NCI-H1417 treated with DMSO at 0.1 percent for 48 hours (cell line): ENCODE measurements at places on chromosomes 13 and 19.

GRCh38 chr19:45824531-45825262 lies 9.6 kb upstream of the RSPH6A start:
- DNase-seq: no peak

GRCh38 chr13:101915331-101915730 lies 462.9 kb downstream of the ITGBL1 start:
- DNase-seq: peak; percentile 94

GRCh38 chr19:46480415-46480814 lies 9.1 kb upstream of the PNMA8A start:
- DNase-seq: no peak

DNA sequence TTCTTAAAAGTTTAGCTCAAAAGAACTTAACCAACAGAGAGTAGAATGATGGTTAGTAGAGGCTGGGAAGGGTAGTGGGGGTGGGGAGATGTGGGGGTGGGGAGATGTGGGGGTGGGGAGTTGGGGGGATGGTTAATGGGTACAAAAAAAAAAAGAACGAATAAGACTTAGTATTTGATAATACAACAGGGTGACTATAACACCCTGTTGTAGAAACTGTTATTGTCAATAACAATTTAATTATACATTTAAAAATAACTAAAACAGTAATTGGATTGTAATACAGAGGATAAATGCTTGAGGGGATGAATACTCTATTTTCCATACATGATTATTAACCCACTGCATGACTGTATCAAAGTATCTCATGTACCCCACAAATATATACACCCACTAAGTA lies 91.1 kb downstream of the ZC3H13 start:
- DNase-seq: no peak

GRCh38 chr13:53885997-53886396 lies 857.4 kb downstream of the OLFM4 start:
- DNase-seq: no peak

- no peak for DNase-seq
These were observed 1.5 kb downstream of the SIGLEC8 start for GRCh38 chr19:51456541-51457290.

DNA sequence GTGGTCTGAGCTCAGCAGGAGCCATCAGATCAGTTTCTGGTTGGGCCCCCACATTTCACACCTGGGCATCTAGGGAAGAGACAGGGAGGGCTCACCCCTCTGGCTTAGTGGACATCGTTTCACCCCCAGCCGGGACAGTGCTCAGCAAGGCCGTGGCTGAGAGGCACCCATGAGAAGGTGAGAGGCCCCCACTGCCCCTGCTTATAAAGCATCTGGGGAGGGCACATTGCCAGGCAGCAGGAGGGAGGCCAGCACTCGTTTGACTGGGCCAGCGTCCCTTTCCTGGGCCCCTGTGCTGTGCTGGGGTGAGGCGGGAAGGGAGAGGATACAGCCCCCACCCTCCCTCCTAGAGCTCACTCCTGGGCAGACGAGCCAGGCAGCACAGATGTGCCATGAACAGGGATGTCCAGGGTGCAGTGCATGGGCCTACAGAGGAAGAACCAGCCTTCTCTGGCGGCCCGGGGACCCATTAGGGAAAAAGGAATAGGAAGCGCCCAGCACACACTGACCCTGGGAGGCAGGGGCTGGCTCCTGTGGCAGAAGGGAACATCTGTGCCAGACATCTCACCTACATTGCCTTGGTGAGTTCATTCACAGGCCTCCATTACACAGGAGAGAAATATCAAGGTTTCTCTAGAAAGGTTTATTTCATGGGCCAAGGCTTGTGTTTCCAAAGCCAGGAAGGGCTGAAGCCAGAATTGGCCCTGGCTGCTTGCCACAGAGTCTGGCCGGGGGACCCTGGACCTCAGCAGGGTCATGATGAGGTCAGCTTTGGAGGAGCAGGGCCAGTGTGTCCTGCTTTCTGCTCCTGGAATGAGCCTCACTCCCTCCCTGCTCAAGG lies 7.7 kb downstream of the AP1M1 start:
- no peak for DNase-seq

DNA sequence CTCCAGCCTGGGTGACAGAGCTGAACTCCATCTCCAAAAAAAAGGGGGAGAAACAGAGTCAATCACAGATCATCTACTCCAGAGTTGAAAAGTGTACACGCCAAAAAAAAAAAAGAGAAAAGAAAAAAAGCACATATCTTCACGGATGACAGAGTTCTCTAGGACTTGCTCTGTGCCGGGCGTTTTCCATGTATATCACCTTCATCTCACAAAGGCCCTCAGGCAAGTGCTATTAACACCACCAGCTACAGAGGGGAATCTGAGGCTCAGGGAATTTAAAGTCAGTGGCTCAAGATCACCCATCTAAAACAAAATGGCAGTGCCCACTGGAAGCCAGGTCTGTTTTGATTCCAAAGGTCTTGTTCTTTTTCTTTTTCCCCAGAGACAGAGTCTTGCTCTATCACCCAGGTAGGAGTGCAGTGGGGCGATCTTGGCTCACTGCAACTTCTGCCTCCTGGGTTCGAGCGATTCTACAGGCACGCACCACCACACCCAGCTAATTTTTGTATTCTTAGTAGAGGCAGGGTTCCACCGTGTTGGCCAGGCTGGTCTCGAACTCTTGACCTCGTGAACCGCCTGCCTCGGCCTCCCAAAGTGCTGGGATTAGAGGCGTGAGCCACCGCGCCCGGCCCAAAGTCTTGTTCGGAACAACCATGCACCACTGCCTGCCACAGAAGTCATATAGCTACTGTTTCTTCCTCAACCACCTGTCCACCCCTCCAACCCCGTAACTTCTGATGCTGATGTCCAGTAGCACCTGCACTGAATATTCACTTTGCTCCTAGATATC lies 42.2 kb downstream of the SAE1 start:
- no peak for DNase-seq

DNA sequence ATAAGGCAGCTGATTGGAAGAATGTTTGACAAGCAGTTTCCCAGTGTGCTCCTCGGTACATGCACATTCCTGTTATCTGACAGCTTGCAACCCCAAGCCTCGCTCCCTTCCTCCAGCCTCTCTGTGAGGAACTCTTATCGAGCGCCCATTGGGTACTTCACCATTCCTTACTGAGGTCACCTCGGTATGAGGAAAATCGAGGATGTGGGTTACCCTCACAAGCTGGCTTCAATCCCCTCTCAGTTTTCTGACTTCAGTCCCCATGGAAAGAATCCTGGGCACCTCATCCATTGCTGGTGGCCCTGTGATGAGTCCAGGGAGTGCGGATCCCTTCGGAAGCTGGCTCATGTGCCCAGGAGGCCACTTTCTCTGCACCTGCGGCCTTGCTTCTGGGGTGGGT lies 17.3 kb downstream of the TEX29 start:
- no peak for DNase-seq

- no peak for DNase-seq
These were observed 644 bp downstream of the MED26 start for GRCh38 chr19:16627193-16627927.

GRCh38 chr19:32104850-32105235 lies 240.6 kb upstream of the ZNF507 start:
- no peak for DNase-seq

GRCh38 chr13:46659413-46660065 lies 106.6 kb downstream of the LRCH1 start:
- DNase-seq: no peak

GRCh38 chr13:40102854-40103253 lies 447.4 kb downstream of the COG6 start:
- no peak for DNase-seq

- DNase-seq: no peak
These were observed 6.8 kb upstream of the KLC3 start for GRCh38 chr19:45333609-45334303.

GRCh38 chr13:52980695-52981094 lies 47.9 kb upstream of the OLFM4 start:
- no peak for DNase-seq

GRCh38 chr13:106418556-106418955 lies 116.9 kb downstream of the EFNB2 start:
- no peak for DNase-seq

- DNase-seq: no peak
These were observed 334.8 kb downstream of the SLC7A1 start for GRCh38 chr13:29260684-29261083.

- no peak for DNase-seq
These were observed 25.5 kb downstream of the FGF14 start for GRCh38 chr13:102376318-102376717.

GRCh38 chr13:101242720-101243119 lies 173.6 kb downstream of the NALCN start:
- no peak for DNase-seq

- DNase-seq: no peak
These were observed 310.6 kb downstream of the DCT start for GRCh38 chr13:94168783-94169453.

DNA sequence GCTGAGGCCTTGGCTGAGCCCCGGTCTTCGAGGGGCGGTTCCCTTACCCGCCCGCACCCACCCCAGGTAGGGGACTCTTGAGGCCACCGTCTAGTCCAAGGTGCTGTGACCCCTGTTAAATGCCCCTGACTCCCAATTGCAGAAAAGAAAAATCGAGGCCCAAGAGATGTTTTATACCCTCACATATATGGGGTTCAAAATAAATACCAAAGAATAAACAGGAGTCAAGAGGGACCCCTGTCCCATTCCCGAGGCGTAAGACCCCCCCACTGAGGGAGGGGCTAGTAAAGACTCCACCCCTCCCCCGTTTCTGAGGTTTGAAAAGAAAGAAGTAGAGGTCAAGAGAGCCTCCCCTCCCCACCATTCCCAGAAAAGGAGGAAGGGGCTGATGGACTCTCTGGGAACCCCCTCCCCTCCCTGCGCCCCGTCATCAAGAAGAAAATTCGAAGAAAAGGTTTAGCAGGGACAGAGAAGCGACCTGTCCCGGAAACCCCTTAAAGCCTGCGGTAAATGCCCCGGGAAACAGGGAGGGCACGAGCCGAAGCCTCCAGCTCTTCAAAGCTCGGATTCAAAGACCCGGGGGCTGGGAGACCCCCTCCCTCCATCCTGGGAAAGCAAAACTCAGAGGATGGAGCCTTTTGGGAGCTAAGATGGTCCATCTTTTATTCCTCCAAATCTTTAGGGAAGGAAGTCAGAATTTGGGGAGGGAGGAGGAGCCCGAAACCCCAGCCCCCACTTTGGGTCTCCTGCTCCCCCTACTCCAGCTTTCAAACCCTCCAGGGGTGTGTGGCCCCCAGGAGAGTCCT lies 755 bp upstream of the RAB3A start:
- DNase-seq: no peak

DNA sequence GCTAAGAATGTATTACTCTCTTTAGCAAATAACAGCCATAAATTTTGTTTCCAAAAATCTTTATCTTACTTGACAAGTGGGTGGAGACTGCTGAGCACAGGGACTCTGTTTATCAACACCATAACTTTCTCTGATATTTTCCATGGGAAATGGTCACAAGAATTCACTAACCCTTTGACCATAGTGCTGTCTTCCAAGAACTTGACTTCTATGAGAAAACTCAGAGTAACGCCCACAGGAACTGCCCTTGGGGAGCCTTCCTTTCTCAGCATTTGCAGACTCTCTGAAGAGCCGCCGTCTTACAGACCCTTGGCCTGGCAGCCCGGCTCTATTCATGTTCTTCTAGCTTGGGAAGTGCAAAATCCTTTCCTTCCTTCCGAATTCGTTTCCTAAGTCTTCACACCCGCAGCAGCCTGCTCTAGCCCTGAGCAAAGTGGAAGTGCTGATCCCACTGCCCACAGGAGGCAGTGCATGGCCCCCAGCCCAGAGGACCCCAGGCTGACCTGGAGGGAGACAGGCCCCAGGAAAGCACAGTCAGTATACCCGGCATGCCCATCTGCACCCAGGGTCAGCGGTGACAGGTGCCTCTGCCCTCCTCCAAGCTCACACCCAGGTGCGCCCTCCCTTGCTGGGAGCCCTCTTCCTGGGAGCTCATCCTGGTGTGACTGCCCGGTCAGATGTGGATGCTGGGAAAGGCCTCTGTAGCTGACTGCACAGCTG lies 10.2 kb downstream of the GAS6 start:
- no peak for DNase-seq

DNA sequence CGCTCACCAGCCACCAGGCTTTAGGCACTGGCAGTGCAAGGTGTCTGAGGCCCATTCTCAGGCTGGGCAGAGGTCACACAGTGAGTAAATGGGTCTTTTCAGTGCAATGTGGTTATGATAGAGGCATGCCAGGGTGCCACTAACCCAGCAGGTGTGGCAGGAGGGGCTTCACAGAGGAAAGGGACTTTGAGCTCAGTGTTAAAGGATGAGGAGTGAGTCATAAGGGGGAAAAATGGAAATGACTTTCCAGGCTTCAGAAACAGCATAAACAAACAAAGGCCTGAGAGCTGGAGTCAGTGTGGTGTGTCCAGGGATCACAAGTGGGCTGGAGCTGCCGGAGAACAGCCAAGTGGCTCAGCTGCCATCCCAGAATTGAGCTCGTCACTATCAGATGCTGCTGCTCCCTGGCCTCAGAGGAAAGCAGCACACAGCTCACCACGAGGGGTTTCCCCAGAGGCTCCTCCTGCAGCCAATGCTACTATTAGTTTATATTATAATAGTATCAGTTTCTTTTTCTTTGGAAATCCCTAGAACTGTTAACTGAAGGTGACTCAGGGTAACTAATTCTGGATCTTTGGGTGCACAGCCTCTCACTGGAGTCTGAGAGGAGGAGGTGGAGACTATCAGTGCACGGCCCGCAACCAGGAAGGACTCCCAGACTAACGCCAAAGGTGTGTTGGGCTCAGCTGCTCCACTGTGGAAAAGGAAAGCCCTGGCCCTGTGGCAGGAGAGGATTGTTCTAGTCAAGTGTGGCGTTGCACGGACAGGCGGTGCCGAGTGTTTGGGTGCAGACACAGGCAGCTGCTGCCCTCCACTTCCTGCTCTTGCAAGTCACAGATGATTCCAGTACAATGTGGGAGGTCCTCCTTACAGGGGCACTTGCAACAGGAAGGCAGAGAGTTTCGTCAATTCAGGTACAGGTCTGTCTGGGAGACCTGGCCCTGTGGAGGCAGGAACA lies 39.5 kb downstream of the DHRS12 start:
- no peak for DNase-seq

GRCh38 chr19:19643158-19644053 lies at the start of gene GMIP:
TSS of gene GMIP (minus strand) at chr19:19643657. CDS start at chr19:19643529, 128 bp downstream.
- DNase-seq: no peak

- no peak for DNase-seq
These were observed 18.4 kb upstream of the TFDP1 start for GRCh38 chr13:113566227-113566561.

GRCh38 chr19:18220632-18221275 lies 5.5 kb downstream of the PDE4C start:
- no peak for DNase-seq

DNA sequence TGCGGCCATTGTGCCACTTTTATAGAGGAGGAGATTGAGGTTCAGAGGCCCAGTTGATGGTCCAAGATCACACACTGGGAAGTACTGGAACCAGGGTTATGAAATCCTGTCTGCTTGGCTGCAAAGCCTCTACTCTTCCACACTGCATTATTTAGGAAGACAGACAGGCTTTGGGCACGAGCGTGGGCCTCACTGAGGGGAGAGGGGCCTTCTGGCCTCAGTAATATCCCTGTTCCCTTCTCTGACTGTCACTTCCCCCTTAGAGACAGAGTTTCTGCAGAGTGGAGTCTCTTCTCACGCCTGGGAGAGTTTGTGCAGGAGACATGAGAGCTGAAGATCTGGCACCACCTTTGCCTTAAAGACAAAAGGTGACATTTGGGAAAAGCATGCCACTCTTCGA lies 49.0 kb upstream of the PNMA8B start:
- no peak for DNase-seq

- no peak for DNase-seq
These were observed 69.2 kb upstream of the TM9SF2 start for GRCh38 chr13:99431927-99432608.

GRCh38 chr19:38221919-38222830 lies 1.8 kb downstream of the DPF1 start:
- no peak for DNase-seq

GRCh38 chr13:89610881-89611280 lies 1736.6 kb upstream of the MIR17HG start:
- no peak for DNase-seq
